ENCODE measurements at places on chromosomes 3 and 15.

- DNase-seq: peak; percentile 44
These were observed 156.1 kb downstream of the TBL1XR1 start for GRCh38 chr3:177041021-177041729.

DNA sequence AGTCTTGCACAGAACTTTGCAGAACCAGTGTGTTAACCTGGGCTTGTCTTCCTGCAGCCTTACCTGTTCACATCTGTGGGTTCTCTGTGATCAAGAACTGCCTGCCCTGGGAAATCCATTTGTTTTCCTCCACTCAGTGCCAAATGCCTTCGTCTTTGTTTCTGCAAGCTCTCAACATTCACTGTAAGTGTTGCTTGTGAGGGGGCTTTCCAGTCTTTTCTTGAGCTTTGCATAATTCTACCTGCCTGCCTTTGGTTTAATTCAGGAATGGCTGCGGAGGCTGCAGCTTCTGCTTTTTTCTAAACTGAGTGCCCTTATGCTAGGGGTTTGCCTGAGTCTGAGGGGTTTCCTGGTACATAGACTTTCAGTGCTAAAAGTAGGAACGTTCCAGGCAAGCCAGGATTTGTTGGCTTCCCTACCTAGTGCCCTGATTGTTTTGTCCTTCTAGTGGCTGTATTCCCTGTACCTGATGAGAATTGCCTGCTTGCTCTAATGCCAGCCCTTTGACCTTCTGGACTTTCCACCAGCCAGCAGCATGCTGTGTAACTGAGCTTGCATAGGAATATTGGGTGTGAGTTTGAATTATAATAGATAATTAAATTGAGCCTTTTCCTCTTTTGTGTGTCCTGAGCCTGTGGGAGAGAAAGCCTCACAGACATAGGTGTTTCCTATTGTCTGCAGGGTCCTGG is 96.6 kb upstream of the CLSTN2 start:
- no peak for DNase-seq

GRCh38 chr3:10442151-10442795 is 63.1 kb downstream of the ATP2B2 start:
- DNase-seq: no peak

DNA sequence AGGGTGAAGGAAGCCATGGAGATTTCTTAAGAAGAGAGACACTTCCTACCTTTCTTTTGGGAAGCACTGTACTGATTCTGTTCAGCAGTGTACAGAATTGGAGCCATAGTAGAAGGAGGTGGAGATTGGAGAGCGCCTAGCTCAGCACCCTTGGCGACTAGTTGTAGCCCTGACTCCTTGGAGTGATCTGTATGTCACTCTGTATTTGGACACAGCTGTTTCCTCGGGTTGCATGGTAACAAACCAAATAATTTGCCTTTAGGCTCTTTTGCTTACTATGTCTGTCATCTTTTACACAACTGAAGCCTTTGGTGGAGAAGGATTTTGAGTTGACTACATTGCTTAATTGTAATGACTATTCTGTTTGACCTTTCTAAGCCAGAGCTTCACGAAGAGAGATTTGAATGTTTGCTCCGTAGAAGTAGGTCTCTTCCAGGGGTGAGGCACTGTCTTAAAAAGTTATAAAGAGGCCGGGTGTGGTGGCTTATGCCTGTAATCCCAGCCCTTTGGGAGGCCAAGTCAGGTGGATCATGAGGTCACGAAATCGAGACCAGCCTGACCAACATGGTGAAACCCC is 77.1 kb downstream of the AKAP13 start:
- DNase-seq: no peak

DNA sequence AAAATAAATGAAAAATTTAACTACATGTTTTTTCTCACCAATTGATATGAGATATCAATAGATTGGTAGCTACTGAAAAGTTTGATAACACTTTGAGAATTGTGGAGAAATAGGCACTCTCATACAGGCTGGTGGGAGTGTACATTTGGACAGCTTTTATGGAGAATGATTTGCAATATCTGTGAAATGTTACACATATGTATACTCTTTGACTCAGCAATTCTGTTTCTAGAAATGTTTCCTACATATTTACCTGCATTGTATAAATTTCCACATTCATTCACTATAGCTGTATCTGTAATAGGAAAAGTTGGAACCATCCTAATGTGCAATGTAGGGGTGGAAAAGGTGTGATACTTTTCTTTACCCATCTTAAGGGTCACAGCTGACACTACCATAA is 1.9 kb upstream of the KIF23 start:
- no peak for DNase-seq

- DNase-seq: no peak
These were observed 12.4 kb downstream of the VIPR1 start for GRCh38 chr3:42514876-42515275.
